ENCODE measurements at places on chromosomes 4 and X. TPM values are rescaled to one million over a fixed set of nuclear protein-coding genes. Genes with fewer than 3 reads are reported as not detected.

IL13RA2 gene
- 13.1 TPM for total RNA-seq

PNMA6A gene
- total RNA-seq, result 0.16 TPM

ZNF711 gene
- total RNA-seq, result 0.36 TPM

ATP8A1 gene
- 2.3 TPM for total RNA-seq

DMRTC1 gene
- total RNA-seq, result not detected

CDKL2 gene
- total RNA-seq, result 0.18 TPM

C4orf50 gene
- not detected for total RNA-seq

TBCK gene
- total RNA-seq, result 36.8 TPM

SETD7 gene
- total RNA-seq, result 48.4 TPM

MAGEA4 gene
- not detected for total RNA-seq

All from cardiac atrium fibroblast (primary cell).